BJ (cell line): ENCODE measurements at places on chromosomes 1 and 21.

- DNase-seq = no peak
Measured at GRCh38 chr1:36446271-36446670, 4.0 kb downstream of the OSCP1 start.

DNA sequence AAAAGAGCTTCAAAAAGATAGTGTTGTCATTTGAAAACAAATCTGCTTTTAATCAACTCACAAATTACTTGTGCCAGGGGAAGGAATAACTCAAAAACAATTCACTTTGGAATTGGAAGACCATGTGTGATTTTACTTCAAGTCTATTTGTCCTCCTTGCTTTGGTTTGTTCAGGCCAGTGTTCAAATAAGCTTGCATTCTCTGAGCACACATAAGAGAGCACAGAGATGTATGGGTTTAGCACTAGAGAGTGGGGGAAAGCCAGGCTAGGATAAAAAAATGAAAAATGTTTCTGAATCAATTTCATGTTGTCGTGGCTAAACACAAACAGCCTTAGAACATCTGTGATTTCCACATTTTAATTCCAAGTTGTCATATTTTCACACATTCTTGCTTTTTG, 325.7 kb upstream of the LYPLAL1 start:
- DNase-seq = no peak

GRCh38 chr21:45634511-45635183, 8.9 kb upstream of the PCBP3 start:
- no peak for DNase-seq

- DNase-seq = no peak
Measured at GRCh38 chr1:173097001-173097400, 46.3 kb upstream of the TNFSF18 start.

DNA sequence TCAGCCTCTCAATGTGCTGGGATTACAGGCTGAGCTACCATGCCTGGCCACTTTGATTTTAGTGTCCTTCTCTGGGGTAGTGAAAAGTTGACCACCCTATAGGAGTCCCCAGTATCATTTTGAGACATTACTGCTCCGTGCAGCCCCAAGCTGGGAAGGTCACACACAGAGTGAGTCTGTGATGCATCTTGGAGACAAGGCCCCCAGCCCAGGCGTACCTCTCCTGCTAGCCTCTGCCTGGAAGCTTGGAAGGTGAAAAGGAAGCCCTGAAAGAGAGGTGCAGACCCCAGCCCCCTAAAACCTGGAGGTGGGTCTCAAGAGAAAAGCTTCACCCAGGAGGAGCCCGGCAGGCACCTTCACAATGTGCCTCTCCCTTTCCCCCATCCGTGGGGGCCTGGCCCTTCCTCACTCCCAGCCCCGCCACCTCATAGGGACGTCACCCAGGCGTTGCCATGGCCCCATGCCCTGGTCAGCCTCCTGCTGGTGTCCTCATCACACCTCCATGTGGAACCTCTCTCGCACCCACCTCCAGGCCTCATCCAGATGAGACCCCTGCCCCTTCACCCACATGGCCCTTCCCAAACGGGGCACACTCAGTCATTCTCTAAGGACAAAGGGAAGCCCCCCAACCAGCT, 5.6 kb upstream of the ARF1 start:
- no peak for DNase-seq

DNA sequence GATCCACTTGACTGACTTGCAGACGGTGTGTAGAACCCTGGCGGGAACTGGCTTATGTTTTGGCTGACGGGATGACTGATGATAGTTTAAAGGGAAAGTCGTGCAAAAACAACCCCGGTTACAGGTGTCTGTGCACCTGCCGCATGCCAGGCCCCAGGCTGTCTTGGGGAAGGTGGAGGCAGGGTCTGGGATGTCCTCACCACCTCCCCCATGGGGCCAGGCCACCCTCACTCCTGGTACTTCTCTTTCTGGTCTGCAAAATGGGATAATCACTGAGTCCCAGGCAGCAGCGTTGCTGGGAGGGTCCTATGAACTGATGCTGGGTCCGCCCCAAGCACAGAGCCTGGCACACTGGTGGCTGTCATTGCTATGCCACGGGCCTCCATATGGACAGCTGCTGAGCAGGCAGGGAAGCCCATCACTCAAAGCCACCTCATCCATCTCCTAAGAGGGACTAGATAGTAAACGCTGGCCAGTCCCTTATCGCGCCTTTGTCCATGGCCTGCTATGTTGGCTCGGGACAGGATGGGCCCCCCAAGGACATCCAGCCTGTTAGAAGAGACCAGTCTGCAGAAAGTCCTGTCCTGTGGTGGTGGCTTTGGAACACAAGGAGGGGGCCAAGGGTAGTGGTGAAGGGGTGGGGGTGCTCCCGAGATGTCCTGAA, 15.0 kb upstream of the SLC2A7 start:
- no peak for DNase-seq

DNA sequence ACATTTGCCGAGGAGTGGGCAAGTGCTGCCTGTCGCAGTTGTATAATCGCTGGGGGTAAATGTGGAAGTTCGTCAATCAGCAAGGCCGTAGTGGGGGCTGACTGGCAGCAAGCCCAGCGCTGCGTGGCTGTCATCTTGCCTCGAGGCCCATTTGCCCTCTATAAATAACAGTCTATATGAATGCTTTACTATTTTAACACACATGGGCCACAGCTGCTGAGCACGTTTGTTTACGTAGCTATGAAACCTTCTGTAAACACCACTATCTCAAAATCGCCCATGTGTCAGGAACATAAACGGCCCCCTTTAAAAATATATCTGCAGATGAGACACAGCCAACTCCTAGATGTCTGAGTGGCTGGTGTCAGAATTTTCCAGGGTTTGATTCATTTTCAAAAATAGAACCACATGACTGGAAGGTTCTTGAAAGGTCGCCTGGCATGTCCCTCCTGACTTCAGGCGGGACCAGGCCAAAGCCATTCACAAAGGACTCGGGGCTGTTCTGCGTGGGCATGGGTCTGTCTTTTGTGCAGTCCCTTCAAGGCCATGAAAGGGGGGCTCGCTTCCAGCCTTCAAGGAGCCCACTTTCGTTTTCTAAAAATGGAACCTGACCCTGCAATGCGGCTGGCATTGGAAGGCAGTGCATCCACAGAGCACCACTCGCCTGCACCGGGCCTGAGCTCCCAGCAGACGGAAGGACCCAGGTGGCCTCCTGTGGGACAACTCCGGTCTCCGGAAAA, 205.5 kb downstream of the KCNJ6 start:
- DNase-seq = no peak

DNA sequence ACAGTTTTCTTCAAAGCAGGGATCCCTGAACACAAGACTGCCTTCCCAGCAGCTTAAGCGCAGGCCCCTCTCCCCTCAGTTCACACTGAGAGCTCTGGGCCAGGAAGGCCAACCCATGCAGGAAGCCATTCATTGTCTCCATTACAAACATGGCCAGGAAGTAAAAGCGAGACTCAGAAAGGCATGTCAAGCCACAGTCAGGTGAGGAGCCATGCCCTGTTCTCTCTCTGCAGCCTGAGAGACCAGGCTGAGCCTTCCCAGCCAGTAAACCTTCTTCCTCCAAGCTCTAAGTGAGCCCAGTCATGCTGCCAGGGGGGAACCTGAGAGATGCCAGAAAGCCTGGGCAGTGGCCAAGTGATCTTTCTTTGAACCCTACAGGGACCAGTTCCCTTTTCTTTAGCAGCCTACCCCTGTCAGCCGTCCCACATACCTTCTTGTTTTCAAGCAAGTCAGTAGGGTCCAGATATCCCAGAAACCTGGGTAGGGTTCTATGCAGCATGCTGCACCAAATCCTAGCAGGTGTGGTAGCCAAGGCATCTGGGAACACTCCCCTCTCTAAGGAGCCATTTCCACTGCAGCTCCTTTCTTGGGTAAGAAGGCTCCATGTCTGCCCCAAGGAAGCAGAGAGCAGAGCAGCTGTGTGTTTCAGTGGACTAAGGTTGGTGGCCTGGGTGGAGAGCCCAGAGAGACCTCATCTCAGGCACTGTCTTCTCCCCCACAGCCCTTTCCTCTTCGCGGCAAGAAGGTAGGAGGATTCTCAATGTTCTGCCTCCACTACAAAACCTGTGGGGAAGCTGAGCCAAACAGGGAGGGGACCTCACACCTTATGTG, 977 bp downstream of the TRAF3IP3 start:
- no peak for DNase-seq

DNA sequence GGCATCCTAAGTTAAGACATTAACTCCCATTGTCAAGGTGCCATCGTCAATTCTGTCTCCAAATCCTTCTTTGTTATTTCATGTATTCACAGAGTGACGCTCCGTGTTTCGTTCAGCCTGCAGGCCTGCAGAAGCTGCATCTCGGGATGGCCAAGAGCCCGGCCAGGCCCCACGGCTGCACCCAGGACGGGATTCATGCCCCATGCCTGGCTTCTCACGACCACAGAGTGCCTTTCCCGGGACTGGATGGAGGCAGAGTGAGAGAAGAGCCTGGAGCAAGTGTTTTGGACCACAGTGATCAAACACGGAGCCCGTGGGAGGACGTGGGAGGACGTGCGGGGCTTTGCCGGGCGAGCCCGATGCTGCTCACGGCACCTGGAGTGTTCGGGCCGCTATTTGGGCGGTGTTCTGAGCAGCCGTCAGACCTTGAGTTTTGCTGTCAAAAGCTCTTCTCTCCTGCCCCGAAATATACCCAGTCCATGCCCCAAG, 56.8 kb downstream of the COL6A1 start:
- no peak for DNase-seq

GRCh38 chr1:3249631-3250501, 180.9 kb downstream of the PRDM16 start:
- no peak for DNase-seq

DNA sequence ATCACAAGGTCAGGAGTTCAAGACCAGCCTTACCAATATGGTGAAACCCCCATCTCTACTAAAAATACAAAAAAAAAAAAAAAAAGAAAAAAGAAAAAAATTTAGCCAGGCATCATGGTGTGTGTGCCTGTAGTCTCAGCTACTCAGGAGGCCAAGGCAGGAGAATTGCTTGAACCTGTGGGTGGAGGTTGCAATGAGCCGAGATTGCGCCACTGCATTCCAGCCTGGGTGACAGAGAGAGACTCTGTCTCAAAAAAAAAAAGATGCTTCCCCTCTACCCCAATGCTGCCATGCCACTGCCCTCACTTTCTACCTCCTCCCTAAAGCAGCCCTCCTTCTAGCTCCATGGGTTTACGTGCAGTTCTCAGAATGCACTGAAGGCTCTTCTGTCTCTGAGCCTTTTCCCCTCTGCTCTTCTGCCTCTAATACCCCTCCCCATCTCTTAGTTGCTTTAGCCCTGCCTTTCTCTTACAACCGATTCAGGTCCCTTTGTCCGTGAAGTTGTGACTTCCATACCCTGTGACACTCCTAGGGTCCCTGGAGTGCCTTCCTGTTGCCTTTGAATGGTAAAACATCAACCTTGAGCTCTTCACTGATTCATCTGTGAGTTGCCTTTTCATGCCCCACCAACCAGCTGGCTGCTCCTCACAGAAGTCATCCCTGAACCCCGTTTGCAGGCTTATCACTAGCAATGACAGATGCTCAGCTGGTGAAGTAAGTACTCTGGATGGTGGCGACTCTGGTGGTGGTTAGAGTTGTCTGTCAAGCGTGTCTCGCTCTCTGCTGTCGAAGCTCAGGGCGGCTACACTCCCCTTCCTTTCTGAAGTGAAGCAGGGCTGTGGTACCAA, 234.9 kb downstream of the RHOU start:
- no peak for DNase-seq

DNA sequence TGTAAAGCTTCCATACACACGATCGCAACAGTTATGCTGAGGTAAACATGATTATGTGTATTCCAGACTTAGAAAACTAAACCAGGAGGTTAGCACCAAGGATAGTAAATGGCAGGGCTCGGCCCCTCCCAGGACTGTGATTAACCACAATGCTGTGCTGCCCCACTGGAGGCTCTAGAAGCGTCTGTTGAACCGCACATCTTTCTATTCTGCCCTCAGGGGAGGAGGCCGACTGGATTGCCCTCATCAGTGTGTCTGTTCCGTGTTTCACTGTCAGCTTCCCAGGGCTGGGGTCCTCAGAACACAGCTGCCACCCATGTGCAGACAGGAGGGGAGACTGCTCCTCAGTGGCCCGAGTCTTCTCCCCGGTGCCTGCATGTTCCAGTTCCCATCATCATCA, 12.8 kb upstream of the ASCL5 start:
- no peak for DNase-seq

- DNase-seq = no peak
Measured at GRCh38 chr1:41608211-41608610, 123.7 kb upstream of the EDN2 start.

DNA sequence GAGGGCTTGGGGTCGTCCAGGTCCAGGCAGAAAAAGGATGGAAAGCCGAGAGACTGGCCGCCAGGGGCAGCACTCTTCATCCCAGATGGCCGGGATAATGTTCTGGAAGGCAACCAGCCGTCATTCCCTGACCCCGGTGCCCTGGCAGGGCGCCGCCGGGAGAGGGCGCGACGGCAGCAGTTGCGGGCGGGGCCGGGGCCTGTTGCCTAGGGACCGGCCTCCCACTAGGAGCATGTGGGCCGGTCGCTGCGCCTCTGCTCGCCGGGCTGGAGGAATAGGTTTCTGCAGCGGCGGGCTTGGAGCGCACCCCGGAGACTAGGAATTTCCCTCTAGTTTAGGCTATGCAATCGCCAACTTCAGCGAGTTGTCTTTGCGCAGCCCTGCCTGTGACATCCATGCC, 11.0 kb downstream of the DMRTB1 start:
- no peak for DNase-seq
